ENCODE measurements at places on chromosomes 1 and 21. TPM values are rescaled to one million over a fixed set of nuclear protein-coding genes. Genes with fewer than 3 reads are reported as not detected.

RGS7 gene
- not detected for total RNA-seq

DNA sequence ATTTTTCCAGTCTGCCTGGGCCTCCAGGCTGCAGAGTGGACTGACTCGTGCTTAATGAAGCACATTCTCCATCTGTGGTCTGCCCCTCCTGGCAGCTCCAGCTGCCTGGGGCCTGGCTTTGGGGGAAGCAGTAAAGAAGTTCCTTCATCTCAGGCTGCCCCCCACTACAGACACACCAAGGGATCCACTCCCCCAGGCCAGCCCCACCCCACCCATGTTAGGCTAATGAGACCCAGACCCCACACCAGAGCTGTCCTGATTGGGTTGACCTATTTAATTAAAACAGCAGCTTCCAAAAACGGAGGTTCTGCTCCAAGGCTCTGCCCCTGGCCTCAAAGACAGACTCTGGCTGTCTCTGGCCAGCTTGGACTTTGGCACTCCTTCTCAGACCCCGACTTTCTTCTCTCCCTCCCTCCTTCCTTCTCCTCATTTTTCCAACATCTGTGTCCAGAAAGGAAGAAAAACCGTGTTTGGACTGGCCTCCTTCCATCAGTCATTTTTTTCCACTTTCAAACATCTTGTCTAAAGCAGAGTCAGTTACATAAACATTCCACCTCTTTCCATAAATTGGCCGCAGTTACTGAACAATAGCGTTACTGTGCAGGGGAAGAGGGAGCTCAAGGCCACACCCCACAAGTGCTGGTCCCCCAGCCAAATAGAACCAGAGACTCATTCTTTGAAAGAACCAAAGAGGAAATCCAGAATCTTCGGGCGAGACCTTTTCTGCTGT is 29.7 kb downstream of the SERTAD4 start:
- DNase-seq: no peak

GRCh38 chr1:213444224-213444623 is 393.2 kb downstream of the RPS6KC1 start:
- no peak for DNase-seq

GRCh38 chr1:64231153-64231552 is 27.7 kb downstream of the UBE2U start:
- no peak for DNase-seq

- DNase-seq: no peak
These were observed 40.0 kb upstream of the PRMT6 start for GRCh38 chr1:107016376-107016978.

HIVEP3 gene
- total RNA-seq: 22.8 TPM

GPR3 gene
- total RNA-seq: 0.81 TPM

GRCh38 chr1:214018386-214019268 is 30.9 kb downstream of the PROX1 start:
- no peak for DNase-seq

GRCh38 chr1:52056937-52057231 is 789 bp downstream of the BTF3L4 start:
- DNase-seq: no peak

PRAMEF25 gene
- total RNA-seq: not detected

FABP3 gene
- total RNA-seq: not detected

EFNA1 gene
- 1.00 TPM for total RNA-seq

DNA sequence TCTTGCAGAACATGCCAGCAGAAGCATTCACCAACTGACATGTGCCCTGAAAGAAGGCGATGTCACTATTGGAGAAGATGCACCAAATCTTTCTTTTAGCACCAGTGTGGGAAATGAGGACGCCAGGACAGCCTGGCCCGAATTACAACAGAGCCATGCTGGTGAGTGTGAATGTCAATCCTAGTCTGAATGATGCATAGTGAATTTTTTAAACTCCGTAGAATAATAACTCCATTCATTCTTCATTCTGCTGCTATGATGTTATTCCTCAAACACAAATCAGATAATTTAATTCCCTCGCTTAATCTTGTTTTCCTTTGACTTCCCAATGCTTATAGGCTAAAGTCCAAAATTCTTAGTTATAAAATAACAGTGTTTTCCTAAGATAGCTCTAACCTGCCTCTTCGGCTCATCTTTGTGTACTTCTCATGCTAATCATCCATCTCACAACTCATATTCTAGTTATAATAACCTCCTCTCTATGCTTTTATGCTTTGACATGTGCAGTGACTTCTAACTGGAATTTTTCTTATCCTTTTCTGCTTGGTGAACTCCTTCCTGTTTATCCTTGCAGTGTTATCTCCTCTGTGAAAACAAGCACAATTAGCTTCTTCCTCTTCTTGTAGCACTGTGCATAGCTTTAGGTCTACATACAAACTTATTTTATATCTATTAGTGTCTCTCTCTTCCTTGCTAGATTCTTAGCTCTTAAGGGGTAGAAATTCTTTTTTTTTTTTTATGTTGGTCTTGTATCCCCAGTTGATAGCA is 14.4 kb downstream of the SDCCAG8 start:
- no peak for DNase-seq

Data from activated T-cell treated with anti-CD3 and anti-CD28 coated beads, Interleukin-2, amount 50 U/mL, for 72 hours (primary cell).